Effector CD8-positive, alpha-beta T cell (primary cell): ENCODE measurements at places on chromosomes 6 and 20.

DNA sequence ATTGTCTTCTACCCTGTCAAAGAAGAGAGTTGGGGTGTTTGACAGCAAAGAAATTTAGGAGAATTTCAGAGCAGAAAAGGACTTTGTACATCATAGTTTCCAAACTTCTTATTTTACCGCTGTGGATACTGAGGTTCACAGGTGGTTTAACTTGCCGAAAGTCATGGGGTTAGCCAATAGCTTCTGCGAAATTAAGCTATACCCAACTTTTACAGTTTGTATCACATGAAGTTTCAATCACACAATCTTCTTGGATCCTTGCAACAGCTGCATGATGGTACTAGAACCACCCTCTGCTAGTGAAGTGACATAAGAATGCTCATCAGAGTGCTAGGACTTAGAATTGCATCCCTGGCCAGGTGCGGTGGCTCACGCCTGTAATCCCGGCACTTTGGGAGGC is 345.5 kb downstream of the CD83 start:
- no peak for DNase-seq

DNA sequence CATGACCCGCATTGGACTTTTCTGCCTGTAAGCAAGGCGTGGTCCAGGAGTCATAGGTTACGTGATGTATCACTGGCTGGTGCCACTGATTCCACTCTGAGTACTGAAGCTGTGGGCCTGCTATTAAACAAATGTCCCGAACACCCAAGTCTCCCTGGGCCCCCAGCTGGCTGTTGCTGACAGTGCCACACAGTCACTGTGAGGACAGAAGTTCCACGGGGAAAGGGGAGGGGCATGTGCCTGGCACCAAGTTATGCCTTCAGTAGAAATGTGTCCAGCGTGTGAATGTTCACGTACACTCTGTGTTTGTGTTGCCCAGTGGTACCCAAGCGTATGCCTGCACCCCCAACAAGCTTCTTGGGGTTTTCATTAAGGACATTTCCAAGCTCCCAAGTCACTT is 171.4 kb upstream of the QKI start:
- DNase-seq, result no peak

DNA sequence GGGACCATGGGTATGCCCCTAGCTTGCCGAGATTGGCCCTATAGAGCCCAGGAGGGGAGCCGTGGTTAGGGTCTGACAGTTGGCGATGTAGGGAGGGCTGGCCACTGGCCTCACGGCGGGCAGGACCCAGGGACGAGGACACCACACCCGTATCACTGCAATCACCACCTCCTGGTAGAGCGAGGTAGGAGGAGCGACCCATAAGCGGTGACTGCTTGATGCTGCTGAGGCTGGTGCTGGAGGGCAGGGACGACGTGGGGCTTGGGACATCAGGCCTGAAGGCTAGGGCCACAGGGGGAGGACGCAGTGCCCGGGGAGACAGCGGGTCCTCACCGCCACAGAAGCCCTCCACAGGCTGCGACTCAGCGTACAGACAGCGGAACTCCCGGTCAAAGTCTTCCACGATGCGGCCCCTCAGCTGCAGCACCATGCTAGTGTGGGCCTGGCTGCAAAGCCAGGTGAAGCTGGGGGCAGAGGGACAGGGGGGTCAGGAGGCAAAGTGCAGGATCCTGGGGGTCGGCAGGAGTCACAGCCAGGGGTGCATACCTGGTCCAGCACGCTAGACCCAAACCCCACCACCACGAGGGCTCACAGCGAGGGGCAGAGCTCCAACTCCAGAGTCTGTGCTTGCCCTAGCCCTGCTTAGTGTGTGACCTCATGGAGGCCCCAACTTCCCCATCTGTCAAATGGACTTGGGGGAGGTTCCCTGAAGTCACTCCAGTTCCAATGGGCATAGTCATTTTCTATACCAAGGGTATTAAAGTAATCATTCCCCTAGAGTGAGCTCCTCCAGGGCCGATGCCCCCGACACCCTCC is 3.1 kb upstream of the EIF6 start:
- no peak for DNase-seq

- DNase-seq, result no peak
These were observed 192.5 kb upstream of the ECI2 start for GRCh38 chr6:4327841-4328240.
